T-helper 17 cell (primary cell): ENCODE measurements at places on chromosomes 6 and 20. TPM values are rescaled to one million over a fixed set of nuclear protein-coding genes. Genes with fewer than 3 reads are reported as not detected.
A peak's percentile ranks its signal among the peaks of the same experiment; 100 is the strongest.

- H3K27me3 ChIP-seq = no peaks in the 10 kb centered on the region
- no peak overlapping the region for H3K4me3 ChIP-seq
- peaks cover 5% of the 10 kb centered on the region for H3K36me3 ChIP-seq
- H3K27ac ChIP-seq = no peak overlapping the region
Measured at GRCh38 chr6:484086-484745, 92.7 kb downstream of the IRF4 start.

CGAS gene
- total RNA-seq = 18.9 TPM

PLN gene
- not detected for total RNA-seq

DNA sequence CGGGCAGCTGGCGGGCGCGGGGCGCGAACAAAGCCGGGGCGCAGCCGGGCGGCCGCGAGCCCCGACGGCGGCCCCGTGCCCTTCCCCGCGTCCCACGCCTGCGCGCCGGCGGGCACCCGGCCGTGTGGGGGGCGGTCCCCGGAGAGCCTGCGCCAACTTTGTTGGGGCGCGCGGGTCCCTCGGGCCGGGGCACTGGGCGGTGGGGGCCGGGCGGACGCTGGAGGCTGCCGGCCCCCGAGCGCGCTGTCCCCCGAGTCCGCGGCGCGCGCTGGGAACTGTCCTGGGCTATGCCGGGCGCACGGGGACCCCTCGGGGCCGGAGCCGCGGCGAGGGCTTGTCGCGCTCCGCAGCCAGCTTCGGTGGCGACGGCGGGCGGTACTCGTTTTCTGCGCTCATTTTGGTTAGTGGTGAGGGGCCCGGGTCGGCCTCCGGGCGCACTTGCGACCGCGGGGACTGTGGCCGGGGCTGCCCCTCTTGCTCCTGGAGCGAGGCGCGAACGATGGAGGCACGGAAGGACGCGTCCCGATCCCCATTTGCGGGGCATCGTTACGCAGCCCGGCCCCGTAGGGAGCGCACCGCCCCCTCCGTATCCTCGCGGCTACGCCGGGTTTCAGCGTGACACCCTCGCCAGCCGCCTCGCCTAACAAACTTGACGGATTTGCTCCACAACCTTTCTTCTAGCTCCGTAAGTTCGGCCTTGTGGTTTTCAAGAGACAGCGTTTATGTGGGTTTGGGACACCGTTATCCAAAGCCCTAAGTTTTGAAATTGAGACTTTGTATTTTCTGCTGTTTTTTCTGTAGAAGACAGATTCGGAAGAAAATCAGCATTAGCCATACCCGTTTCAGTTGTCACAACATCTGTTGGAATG is 622 bp downstream of the SS18L1 start:
- peak overlapping the region; percentile 85 for H3K4me3 ChIP-seq
- H3K36me3 ChIP-seq = peaks cover 2% of the 10 kb centered on the region
- no peaks in the 10 kb centered on the region for H3K27me3 ChIP-seq
- DNase-seq = peak; percentile 24
- H3K4me1 ChIP-seq = peaks cover 30% of the 10 kb centered on the region
